ENCODE measurements at places on chromosomes 6 and 20.

GRCh38 chr6:7674291-7674690 is 51.6 kb upstream of the BMP6 start:
- DNase-seq, result peak; percentile 74

DNA sequence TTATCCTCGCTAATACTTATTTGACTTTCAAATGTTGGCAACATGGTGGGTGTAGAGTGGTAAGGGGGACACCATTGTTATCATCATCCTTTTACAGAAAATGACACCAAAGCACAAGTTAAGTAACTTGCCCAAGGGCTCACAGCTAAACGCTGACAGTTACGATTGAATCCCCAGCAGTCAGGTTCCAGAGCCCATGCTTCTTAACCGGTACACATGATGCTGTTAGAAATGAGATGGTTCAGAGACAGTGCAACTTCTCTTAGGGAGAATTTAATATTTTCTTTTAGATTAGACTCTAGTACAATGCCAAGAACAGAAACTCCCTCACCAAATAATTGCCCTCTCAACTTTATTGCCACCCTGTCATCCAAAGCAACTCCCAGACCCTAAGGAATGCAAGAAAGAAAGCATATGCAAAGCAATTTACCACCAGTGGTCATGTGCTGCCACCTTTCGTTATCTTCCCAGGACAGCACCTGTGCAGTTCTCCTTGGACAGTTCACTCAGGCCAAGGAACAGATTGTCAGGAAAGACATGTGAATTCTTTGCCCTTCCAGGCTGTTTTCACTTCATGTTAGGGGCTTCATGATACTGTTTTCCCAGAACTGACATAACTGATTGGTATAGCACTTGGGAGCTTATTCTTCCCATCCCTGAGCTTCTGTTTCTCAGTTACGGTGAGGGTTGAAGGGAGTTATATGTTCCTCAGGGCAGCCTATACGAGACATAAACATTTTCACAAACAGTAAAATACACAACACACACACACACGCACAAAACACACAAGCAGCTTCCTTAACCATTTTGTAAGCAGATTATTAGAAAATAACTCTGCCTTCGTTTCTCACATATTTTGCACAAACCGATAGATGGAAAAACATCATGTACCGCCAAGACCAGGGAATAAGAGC is 5.1 kb downstream of the HLA-DMA start:
- peak; percentile 71 for DNase-seq

GRCh38 chr6:43939281-43940070 is 169.5 kb downstream of the VEGFA start:
- peak; percentile 12 for DNase-seq

GRCh38 chr20:32611286-32611685 is 26.2 kb upstream of the NOL4L start:
- DNase-seq, result peak; percentile 61

DNA sequence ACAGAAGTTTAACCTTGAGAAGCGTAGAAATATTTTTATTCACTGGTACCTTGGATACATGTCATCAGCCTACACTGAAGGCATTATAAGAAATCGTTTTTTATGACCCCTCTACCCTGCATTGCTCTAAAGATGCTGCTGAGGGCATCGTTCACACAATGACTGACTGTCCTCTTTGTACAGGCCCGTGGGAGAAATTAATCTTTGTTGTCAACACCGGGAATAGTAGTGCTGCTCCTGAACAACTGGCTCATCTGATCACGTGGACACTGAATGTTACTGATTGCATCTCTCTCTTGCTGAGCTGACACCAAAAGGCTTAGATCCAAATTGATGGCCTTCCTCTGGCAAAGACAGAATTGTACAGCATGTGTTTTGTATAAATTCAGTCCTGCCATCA is 157.1 kb upstream of the SMLR1 start:
- peak; percentile 22 for DNase-seq

- DNase-seq, result no peak
Observed at GRCh38 chr6:99253271-99253670, 96.2 kb downstream of the FAXC start.

- DNase-seq, result no peak
Observed at GRCh38 chr6:11494786-11495564, 42.6 kb upstream of the TMEM170B start.

GRCh38 chr20:59508729-59509128 is 95.6 kb upstream of the PHACTR3 start:
- no peak for DNase-seq

- DNase-seq, result no peak
Observed at GRCh38 chr6:24696097-24696496, 22.9 kb downstream of the C6orf62 start.

- no peak for DNase-seq
Observed at GRCh38 chr6:32603222-32603621, 13.6 kb upstream of the HLA-DRB1 start.

DNA sequence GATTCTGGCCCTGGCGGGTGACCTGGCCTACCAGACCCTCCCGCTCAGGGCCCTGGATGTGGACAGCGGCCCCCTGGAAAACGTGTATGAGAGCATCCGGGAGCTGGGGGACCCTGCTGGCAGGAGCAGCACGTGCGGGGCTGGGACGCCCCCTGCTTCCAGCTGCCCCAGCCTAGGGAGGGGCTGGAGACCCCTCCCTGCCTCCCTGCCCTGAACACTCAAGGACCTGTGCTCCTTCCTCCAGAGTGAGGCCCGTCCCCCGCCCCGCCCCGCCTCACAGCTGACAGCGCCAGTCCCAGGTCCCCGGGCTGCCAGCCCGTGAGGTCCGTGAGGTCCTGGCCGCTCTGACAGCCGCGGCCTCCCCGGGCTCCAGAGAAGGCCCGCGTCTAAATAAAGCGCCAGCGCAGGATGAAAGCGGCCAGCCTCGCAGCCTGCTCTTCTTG is 868 bp upstream of the SLC2A4RG start:
- peak; percentile 35 for DNase-seq

- DNase-seq, result no peak
Observed at GRCh38 chr6:147691446-147691845, 183.0 kb downstream of the SAMD5 start.

- DNase-seq, result peak; percentile 40
Observed at GRCh38 chr20:49186535-49187329, 1.4 kb downstream of the STAU1 start.

DNA sequence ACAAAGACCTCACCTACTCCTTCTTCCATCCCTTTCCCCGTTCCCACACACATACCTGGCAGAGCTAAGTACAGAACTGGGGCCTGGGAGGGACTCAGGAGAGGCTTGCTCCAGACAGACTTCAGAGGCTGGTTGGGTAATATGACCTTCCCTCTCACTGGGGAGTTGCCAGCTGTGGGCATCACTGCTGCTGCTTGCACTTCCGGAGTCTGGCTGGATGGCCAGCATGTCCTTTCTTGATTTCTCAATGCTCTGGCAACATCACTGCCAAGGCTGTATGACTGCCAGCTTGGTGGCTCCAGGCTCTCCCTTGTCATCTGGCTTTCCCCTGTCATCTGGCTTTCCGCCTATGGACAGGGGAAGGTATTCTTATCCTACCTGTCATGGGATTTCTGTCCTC is 47.8 kb downstream of the CDH22 start:
- DNase-seq, result peak; percentile 43
